Neural cell (in vitro differentiated cells): ENCODE measurements at places on chromosomes 4 and X. TPM values are rescaled to one million over a fixed set of nuclear protein-coding genes. Genes with fewer than 3 reads are reported as not detected.

Gene SULT1B1
- not detected in 2 replicates for polyA plus RNA-seq

Gene RPL39
- 2,693 and 3,126 TPM in 2 replicates for polyA plus RNA-seq

Gene RAB40A
- 1.9 and 2.9 TPM in 2 replicates for polyA plus RNA-seq

Gene ENPEP
- 0.06 TPM in 1 of 2 replicates, not detected in the other for polyA plus RNA-seq

Gene FOXO4
- 1.9 and 3.1 TPM in 2 replicates for polyA plus RNA-seq

Gene RBM47
- polyA plus RNA-seq = 1.7 and 2.4 TPM in 2 replicates

Gene TNIP3
- polyA plus RNA-seq = 0.09 TPM in 1 of 2 replicates, not detected in the other

Gene TSPAN7
- 180 and 184 TPM in 2 replicates for polyA plus RNA-seq

Gene MTNR1A
- not detected in 2 replicates for polyA plus RNA-seq

Gene DDX60
- polyA plus RNA-seq = not detected in 2 replicates

Gene USP26
- polyA plus RNA-seq = not detected in 2 replicates
